Karpas-422 (cell line): ENCODE measurements at places on chromosomes 12 and 14. TPM values are rescaled to one million over a fixed set of nuclear protein-coding genes. Genes with fewer than 3 reads are reported as not detected.

TMCC3 gene
- total RNA-seq: 0.79 and 0.82 TPM in 2 replicates

KCNJ8 gene
- total RNA-seq: not detected in 2 replicates

C3AR1 gene
- 2.2 and 3.2 TPM in 2 replicates for total RNA-seq

CLEC2B gene
- total RNA-seq: not detected in 2 replicates

KRT77 gene
- not detected in 2 replicates for total RNA-seq

CLEC4D gene
- total RNA-seq: not detected in 2 replicates

SAMD15 gene
- total RNA-seq: 2.2 and 3.3 TPM in 2 replicates

LALBA gene
- total RNA-seq: not detected in 2 replicates

GLS2 gene
- not detected in 2 replicates for total RNA-seq

KRT7 gene
- total RNA-seq: not detected in 2 replicates

FAIM2 gene
- 27.4 and 49.8 TPM in 2 replicates for total RNA-seq

CLEC4E gene
- 1.4 TPM in 1 of 2 replicates, not detected in the other for total RNA-seq

RNASE7 gene
- total RNA-seq: not detected in 2 replicates

TAS2R14 gene
- 3.9 and 12.6 TPM in 2 replicates for total RNA-seq

KRT6C gene
- total RNA-seq: not detected in 2 replicates

BTBD6 gene
- total RNA-seq: 58.9 and 130 TPM in 2 replicates

GNG2 gene
- total RNA-seq: 212 and 351 TPM in 2 replicates

NKX2-1 gene
- total RNA-seq: not detected in 2 replicates

CCDC197 gene
- not detected in 2 replicates for total RNA-seq

HOMEZ gene
- 9.3 and 12.7 TPM in 2 replicates for total RNA-seq

NRXN3 gene
- not detected in 2 replicates for total RNA-seq

MUCL1 gene
- total RNA-seq: not detected in 2 replicates

SPX gene
- 327 and 787 TPM in 2 replicates for total RNA-seq

USP44 gene
- 0.11 TPM in 1 of 2 replicates, not detected in the other for total RNA-seq

FAM186B gene
- total RNA-seq: 1.1 TPM in 1 of 2 replicates, not detected in the other

AQP2 gene
- 0.07 and 0.63 TPM in 2 replicates for total RNA-seq

PIWIL1 gene
- total RNA-seq: not detected in 2 replicates

PELI2 gene
- total RNA-seq: 0.18 and 0.30 TPM in 2 replicates

NAV3 gene
- total RNA-seq: 0.04 and 3.4 TPM in 2 replicates

TAS2R13 gene
- total RNA-seq: 3.2 and 8.9 TPM in 2 replicates

SOAT2 gene
- not detected in 2 replicates for total RNA-seq

ACRBP gene
- 2.2 and 4.2 TPM in 2 replicates for total RNA-seq

RPL10L gene
- not detected in 2 replicates for total RNA-seq

SYNDIG1L gene
- total RNA-seq: not detected in 2 replicates

FSCB gene
- not detected in 2 replicates for total RNA-seq

P3H3 gene
- total RNA-seq: 3.1 and 8.3 TPM in 2 replicates

NPFF gene
- 1.0 TPM in 1 of 2 replicates, not detected in the other for total RNA-seq

MYRFL gene
- total RNA-seq: 2.6 and 3.2 TPM in 2 replicates

KCNA5 gene
- not detected in 2 replicates for total RNA-seq

TAS2R19 gene
- 3.5 and 16.4 TPM in 2 replicates for total RNA-seq

PTPRB gene
- 0.07 TPM in 1 of 2 replicates, not detected in the other for total RNA-seq

SLC17A8 gene
- total RNA-seq: 0.15 TPM in 1 of 2 replicates, not detected in the other

KCNK13 gene
- total RNA-seq: not detected in 2 replicates

CD27 gene
- total RNA-seq: 155 and 203 TPM in 2 replicates

HOXC6 gene
- total RNA-seq: not detected in 2 replicates

SLC35F4 gene
- total RNA-seq: not detected in 2 replicates

DNAJC22 gene
- total RNA-seq: not detected in 2 replicates

LPAR5 gene
- total RNA-seq: 10.3 and 14.6 TPM in 2 replicates

MTA1 gene
- 94.6 and 204 TPM in 2 replicates for total RNA-seq

TAS2R10 gene
- 1.5 and 7.3 TPM in 2 replicates for total RNA-seq

PRIMA1 gene
- not detected in 2 replicates for total RNA-seq

LHX5 gene
- total RNA-seq: not detected in 2 replicates

CSRP2 gene
- not detected in 2 replicates for total RNA-seq
